Naive thymus-derived CD4-positive, alpha-beta T cell (primary cell): ENCODE measurements at places on chromosomes 7 and 10. TPM values are rescaled to one million over a fixed set of nuclear protein-coding genes. Genes with fewer than 3 reads are reported as not detected.

GRCh38 chr7:78499971-78500370 lies 701.4 kb downstream of the PHTF2 start:
- DNase-seq = no peak

- no peak for DNase-seq
Observed at GRCh38 chr7:101934618-101935017, 117.2 kb downstream of the CUX1 start.

DNA sequence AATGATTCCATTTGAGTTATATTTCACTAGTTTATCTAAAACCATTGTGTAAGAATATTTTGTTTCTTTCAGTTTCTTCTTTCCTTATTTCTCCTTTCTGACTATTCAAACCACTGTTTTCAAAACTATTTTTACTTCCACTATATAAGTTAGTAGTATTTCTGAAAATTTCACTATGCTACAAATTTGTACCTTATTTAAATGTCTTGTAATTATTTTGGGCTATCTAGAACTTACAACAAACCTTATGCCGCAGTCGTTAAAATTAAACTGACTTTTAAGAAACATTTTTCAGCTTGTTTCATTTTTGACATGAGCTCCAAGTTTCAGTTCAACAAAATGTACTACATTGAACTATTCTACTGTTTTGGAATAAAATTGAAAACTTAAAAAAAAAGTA lies 1.8 kb downstream of the TFEC start:
- DNase-seq = no peak

DNA sequence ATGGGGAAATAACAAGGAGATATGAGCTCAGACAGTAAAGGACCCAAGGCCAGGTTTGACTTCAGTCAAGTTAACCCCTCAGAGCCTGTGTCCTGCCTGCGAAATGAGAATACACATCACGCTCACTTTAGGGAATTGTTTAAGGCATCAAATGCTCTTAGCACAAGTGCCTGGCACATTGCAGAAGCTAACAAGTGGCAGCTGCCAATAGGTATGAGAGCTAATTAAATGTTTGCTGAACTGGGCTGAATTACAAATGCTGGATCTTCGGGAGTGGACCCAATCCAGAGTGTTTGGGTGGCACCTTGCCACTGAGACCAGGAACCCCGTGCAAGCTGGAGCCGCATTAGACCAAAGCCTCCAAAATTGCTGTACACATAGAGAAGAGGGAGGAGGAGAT lies 136.8 kb downstream of the C10orf90 start:
- no peak for DNase-seq

DNA sequence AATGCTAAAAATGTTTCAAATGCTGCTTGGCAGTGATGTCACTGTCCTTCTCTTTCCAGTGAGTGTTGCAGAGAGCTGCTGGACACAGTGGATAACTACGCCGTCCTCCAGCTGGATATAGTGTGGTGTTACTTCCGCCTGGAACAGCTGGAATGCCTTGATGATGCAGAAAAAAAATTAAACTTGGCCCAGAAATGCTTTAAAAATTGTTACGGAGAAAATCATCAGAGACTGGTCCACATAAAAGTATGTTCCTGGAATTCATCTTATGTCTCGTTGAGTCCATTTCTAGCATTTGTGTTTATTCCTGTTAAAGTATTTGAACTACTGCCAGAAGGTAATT lies 25.2 kb downstream of the NUB1 start:
- no peak for DNase-seq

DNA sequence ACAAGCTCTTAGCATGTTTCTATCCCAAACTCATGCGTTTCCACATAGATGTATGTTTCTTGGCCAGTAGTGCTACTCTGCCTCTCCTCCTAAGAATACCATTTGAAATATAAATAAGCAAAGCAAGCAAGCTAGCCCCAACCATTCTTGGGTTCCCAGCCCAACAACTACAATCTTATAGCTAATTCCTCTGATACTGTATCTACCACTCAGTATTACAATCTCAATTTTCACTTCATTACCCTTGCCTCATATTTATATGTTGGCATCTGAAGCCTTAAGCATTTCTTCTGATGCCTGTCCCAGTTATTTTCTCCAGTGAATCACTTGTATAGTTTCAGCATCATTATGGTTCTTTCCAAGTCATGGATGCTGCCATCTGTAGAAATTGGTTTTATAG lies 181.1 kb downstream of the ST7 start:
- DNase-seq = no peak

- DNase-seq = no peak
Observed at GRCh38 chr10:28833313-28833712, 156.0 kb downstream of the BAMBI start.

DNA sequence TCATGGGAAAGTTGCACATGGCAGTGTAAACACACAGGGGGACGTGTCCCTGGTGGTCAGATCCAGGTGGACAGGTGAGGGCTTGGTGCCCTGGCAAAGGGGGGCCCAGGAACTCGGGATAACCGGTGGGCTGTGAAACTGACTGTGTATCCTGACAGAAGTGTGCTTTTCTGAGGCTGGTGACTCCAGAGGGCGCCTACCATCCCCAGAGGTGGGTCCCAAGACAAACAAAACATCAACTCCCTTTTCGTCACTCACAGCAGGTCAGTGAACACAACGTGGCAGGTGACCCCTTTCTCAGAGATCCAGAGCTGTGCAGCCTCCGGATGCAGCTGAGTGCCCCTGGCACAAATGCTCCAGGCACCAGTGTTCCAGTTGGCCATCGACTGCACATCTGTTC lies 56.0 kb upstream of the DDC start:
- DNase-seq = no peak

GRCh38 chr10:4332764-4333458 lies 493.1 kb upstream of the AKR1E2 start:
- no peak for DNase-seq

DNA sequence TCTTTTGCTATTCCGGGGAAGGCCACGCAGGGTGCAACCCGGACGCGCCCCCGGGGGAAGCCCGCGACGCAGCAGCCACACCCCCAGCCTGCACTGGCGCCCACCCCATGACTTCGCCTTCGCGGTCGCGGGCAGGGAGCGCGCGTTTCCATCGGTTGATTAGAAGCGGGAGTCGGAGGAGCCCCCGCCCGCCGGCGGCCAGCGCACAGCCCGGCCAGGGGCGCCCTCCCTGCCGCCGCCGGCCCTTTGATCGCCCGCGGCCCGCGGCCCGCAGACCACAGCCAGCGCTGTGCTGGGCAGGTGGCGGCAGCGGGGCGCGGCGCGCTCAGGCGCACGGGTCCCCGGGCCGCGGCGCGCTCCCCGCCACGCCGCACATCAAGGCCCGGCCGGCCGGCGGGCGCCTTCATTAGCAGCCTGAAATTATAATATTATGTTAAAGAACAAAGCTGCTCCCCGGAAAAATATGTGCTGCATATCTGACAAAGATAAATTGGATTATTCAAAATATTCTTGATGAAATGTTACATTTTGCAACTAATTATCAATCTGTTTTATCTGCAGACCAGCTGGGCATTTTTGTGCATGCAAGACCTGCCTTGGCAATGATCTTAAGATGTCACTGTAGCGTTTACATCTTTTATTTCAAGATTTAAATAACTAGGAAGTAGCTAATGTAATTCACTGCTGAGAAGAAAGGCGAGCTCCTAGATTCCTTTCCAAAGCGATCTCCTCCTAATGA lies 160.7 kb upstream of the MKI67 start:
- no peak for DNase-seq

- no peak for DNase-seq
Observed at GRCh38 chr10:129545261-129545660, 78.2 kb downstream of the MGMT start.

GRCh38 chr10:48549236-48549635 lies 55.6 kb downstream of the ARHGAP22 start:
- DNase-seq = no peak

GRCh38 chr7:70579397-70580097 lies 552.4 kb upstream of the GALNT17 start:
- DNase-seq = no peak

DNA sequence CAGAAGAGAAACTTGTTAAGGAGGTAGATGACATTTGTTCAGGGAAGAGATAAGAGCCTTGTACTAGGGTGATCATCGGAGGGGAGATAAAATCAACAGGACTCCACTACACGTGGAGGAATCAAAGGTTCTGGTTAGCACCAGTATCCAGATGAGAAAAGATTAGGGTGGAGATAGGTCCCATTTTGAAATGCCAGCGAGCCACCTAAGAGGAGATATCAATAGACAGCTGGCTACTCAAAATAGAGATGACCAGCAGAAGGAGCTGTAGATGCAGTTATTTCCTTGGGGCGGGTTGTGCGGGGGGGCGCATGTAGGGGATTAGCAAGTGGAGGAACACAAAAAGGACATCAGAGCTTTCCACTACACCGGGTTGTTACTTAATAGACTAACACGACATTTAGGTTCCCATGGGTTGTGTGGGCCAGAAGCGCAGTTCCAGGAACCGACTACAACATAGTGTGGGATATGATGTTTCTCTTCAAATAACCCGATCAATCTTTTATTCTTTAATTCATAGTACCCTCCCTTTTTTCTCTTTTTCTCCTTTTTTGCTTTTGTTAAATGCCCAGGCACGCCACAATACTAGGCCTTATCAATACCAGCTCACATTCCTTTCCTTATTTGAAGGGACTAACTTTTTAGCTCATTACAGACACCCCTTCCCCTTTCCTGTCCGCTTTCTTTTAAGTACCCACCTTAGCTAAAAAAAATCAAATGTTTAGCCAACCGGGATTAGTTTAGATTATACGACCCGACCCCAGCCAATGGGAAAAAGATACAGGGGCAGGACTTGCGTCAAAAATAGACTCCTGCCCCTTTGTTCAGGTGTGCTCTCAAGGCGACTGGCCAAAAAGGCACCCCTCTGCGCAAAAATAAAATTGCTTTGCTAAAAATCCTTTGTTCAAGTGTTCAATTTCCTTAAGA lies 2.0 kb upstream of the KIF11 start:
- no peak for DNase-seq

- no peak for DNase-seq
Observed at GRCh38 chr7:1497293-1497927, 6.8 kb downstream of the INTS1 start.

DNA sequence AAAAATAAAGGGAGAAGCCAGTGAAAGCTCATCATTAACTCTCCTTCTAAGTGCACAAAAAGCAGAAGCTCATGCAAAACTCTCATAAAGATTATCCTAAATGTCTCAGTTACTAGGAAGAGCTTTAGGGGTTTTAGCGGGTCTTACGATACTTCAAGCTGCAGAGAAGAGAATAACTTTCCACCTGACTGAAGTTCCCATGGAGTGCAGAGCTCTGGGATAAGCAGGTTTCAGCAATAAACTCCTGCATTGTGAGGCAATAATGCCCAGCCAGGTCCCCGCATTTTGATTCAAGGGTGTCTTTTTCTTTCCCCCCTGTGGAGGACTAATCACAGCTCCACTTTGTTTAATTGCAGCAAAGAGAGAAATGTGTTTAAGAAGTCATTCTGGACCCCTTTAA lies 241.9 kb upstream of the SP8 start:
- DNase-seq = no peak

GRCh38 chr10:79046326-79046725 lies 22.4 kb upstream of the ZMIZ1 start:
- no peak for DNase-seq

DNA sequence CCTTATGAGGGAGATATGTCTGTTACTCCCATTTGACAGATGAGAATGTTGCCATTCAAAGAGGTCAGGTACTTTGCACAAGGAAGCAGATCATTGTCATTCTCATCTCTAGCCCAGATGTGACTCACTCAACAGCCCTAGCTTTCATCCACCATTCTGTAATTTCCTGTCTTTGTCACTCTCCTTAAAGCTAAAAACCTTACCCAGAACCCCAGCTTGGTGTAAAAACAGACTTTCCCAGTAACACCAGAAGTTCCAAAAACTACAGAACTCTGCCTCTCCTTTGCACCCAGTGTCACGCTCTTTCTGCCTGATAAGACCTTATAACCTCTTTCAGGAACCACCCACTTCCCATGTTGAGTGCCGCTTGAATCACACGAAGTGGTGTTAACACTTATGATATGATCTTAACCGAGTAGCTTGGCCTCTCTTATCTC lies 89.1 kb upstream of the SP4 start:
- no peak for DNase-seq

GRCh38 chr7:95758187-95758586 lies 14.2 kb upstream of the DYNC1I1 start:
- no peak for DNase-seq

- DNase-seq = no peak
Observed at GRCh38 chr7:118826246-118826645, 601.7 kb downstream of the ANKRD7 start.

DNA sequence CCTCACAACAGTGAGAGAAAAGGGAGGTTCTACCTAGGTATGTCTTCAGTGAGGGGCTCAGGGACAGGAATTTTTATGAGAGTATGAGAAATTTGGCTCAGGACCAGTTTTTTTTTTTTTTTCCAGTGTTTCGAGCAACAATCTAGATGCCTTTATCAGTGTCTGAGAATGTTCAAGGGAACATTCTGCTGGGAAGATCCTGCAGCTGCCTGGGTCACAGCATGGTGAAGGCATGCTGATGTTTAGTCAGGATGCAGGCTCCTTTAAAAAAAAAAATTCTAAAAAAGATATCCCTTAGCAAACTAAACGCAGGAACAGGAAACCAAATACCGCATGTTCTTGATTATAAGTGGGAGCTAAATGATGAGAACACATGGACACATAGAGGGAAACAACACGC lies 31.0 kb downstream of the SBDS start:
- DNase-seq = no peak

- no peak for DNase-seq
Observed at GRCh38 chr10:67921065-67921464, 36.6 kb downstream of the SIRT1 start.

DNA sequence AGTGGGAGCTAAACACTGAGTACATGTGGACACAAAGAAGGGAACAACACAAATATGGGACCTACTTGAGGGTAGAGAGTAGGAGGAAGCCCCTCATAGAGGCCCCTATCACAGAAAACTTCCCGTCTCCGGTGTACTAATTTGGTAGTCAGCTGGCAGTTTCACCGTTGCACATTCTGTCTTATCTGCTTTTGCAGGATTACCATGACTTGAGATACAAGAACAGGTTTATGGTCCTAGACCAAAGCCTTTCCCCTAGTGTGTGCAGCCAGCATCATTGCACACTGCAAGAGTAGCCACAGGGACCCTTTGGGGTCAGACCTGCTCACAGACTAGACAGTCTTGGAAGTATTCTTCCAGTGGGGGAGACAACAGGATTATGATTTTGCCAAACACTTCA lies 5.9 kb upstream of the IFIT1B start:
- no peak for DNase-seq

GRCh38 chr7:130881799-130882141 lies 147.8 kb upstream of the KLF14 start:
- DNase-seq = no peak

Gene COL13A1
- 0.88 TPM for total RNA-seq

Gene GJD4
- total RNA-seq = not detected

Gene HMX2
- not detected for total RNA-seq

Gene ANKRD1
- not detected for total RNA-seq

Gene TRIL
- total RNA-seq = not detected

Gene LBX1
- not detected for total RNA-seq

Gene RELN
- not detected for total RNA-seq

Gene GPR26
- total RNA-seq = not detected

Gene ANKRD7
- total RNA-seq = not detected

Gene OGDHL
- not detected for total RNA-seq

Gene HOXA1
- total RNA-seq = 0.10 and 0.36 TPM in 2 replicates

Gene PTPRN2
- 0.96 TPM for total RNA-seq

Gene SMO
- total RNA-seq = not detected

Gene FAM131B
- not detected for total RNA-seq
